ENCODE measurements at places on chromosomes 3 and 15. TPM values are rescaled to one million over a fixed set of nuclear protein-coding genes. Genes with fewer than 3 reads are reported as not detected.

Gene BFSP2
- total RNA-seq, result not detected

Gene VGLL3
- 0.09 TPM for total RNA-seq

Gene FANCD2OS
- not detected for total RNA-seq

Gene SHISA5
- 85.8 TPM for total RNA-seq

Gene SI
- total RNA-seq, result not detected

Gene TM6SF1
- 4.1 TPM for total RNA-seq

Gene SV2B
- 0.18 TPM for total RNA-seq

Gene GOLGA8S
- total RNA-seq, result not detected

Gene LRRC15
- total RNA-seq, result not detected

Gene KLHL6
- total RNA-seq, result 2.1 TPM

Gene MUC4
- 0.11 TPM for total RNA-seq

Gene ZNF660
- 0.13 TPM for total RNA-seq

Gene GOLGA6L9
- total RNA-seq, result 3.2 TPM

Gene LRRC28
- 9.3 TPM for total RNA-seq

Gene ANKUB1
- not detected for total RNA-seq

Gene AQR
- 39.4 TPM for total RNA-seq

Gene FOXL2
- 21.4 TPM for total RNA-seq

Gene INKA1
- 11.1 TPM for total RNA-seq

Gene SLC9C1
- not detected for total RNA-seq

Gene ZBBX
- not detected for total RNA-seq

Gene ATG3
- 64.7 TPM for total RNA-seq

Gene RNF7
- 94.5 TPM for total RNA-seq

Gene IMPG2
- total RNA-seq, result 0.09 TPM

Gene GOLGA6L10
- 2.2 TPM for total RNA-seq

Gene MYO1E
- 0.44 TPM for total RNA-seq

Gene CD200
- total RNA-seq, result 0.47 TPM

Gene ISG20
- total RNA-seq, result 1.9 TPM

Gene CRYGS
- 1.6 TPM for total RNA-seq

Gene SLC51B
- not detected for total RNA-seq

Gene MLF1
- total RNA-seq, result 32.2 TPM

Gene KLF15
- 4.8 TPM for total RNA-seq

Gene TMC3
- total RNA-seq, result not detected

Gene CEP63
- 6.7 TPM for total RNA-seq

Gene STRIT1
- total RNA-seq, result not detected

Gene TGM5
- total RNA-seq, result not detected

Gene EXD1
- not detected for total RNA-seq

Gene CPLX3
- not detected for total RNA-seq

Gene SKOR1
- 0.31 TPM for total RNA-seq

Gene SERPINI2
- total RNA-seq, result 0.13 TPM

Gene TRPM1
- not detected for total RNA-seq

Gene ARHGAP11A
- 68.4 TPM for total RNA-seq

Gene KAT2B
- total RNA-seq, result 13.2 TPM

Gene IL17RE
- 0.72 TPM for total RNA-seq
